ENCODE measurements at places on chromosomes 1 and 21.

GRCh38 chr1:220692436-220693228 is 2.5 kb downstream of the C1orf115 start:
- DNase-seq: no peak

GRCh38 chr1:230611878-230612235 is 30.4 kb upstream of the COG2 start:
- DNase-seq: no peak

DNA sequence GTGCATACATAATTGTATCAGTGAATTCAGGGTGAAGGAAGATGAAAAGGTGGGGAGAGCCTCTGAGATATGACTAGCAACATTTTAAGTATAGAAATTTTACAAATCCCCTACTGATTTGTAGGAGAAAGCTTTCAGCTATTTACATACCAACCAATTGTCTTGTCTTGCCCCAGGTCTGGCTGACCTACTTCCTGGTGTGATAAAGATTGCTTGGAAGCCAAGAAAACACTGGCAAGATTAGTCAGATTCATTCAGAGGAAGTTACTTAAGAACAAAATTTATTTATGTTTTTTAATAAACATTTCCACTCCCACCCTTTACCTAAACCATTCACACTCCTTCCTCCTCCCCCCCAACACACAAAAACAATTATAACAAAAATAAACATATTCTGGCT is 17.5 kb downstream of the PTGS2 start:
- DNase-seq: no peak

GRCh38 chr1:108072776-108073175 is 107.8 kb upstream of the VAV3 start:
- DNase-seq: no peak

DNA sequence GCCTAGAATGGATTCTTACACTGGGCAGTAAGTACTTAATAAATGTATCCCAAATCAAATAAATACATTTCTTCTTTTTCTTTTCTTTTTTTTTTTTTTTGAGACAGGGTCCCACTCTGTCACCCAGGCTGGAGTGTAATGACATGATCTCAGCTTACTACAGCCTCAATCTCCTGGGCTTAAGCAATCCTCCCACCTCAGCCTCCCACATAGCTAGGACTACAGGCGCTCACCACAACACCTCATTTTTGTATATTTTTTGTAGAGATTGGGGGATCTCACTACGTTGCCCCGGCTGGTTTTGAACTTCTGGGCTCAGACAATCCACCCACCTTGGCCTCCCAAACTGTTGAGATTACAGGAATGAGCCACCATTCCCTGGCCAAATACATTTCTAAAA is 63.7 kb upstream of the LGALS8 start:
- no peak for DNase-seq

DNA sequence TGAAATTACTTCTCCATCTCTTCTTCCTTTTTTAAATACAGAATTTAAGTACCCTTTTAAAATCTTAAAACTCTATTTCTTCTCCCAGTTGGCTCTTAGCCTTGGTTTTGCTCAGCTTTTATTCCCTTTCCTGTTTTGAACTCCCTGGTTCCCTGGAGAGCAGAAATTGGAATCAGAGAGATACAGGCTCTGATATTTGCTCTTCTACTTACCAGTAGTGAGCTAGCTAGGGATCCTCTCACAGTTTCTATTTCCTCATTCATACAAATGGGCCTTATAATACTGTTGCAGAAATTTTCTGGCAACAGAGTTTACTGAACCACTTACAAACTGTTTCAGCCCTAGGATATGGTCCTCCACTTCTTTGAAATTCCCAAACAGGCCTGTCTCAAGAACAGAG is 606.3 kb downstream of the NUF2 start:
- DNase-seq: no peak
